Mucosa of gallbladder (tissue), 1 donor: ENCODE measurements at places on chromosomes 1 and 21. TPM values are rescaled to one million over a fixed set of nuclear protein-coding genes. Genes with fewer than 3 reads are reported as not detected.

The RGS7 gene
- 0.81 TPM for total RNA-seq

The SPRR5 gene
- total RNA-seq: not detected

The BARHL2 gene
- not detected for total RNA-seq

The HTR6 gene
- not detected for total RNA-seq

The ZBTB18 gene
- total RNA-seq: 27.6 TPM

The CADM3 gene
- total RNA-seq: 5.2 TPM

The ABCG1 gene
- 19.5 TPM for total RNA-seq

The CFHR4 gene
- total RNA-seq: not detected

The PROK1 gene
- total RNA-seq: 0.40 TPM

The PRPF38A gene
- total RNA-seq: 31.4 TPM

The TPR gene
- 75.8 TPM for total RNA-seq

The HSPB7 gene
- 187 TPM for total RNA-seq

The RAB3B gene
- 38.3 TPM for total RNA-seq

The ERG gene
- 10.0 TPM for total RNA-seq

The BRINP3 gene
- total RNA-seq: 0.35 TPM

The CAPN8 gene
- 35.6 TPM for total RNA-seq

The LGALS8 gene
- total RNA-seq: 62.2 TPM

The TTLL10 gene
- total RNA-seq: 0.78 TPM

The UMODL1 gene
- total RNA-seq: not detected

The C8A gene
- total RNA-seq: 10.7 TPM

The TMCO2 gene
- not detected for total RNA-seq

The PODN gene
- total RNA-seq: 250 TPM

The INAVA gene
- 152 TPM for total RNA-seq

The CDK11B gene
- 24.2 TPM for total RNA-seq

The NCDN gene
- 43.9 TPM for total RNA-seq

The LIN9 gene
- 1.8 TPM for total RNA-seq
